ENCODE measurements at places on chromosomes 5 and 9. TPM values are rescaled to one million over a fixed set of nuclear protein-coding genes. Genes with fewer than 3 reads are reported as not detected.

- DNase-seq: no peak
These were observed 14.4 kb downstream of the CKMT2 start for GRCh38 chr5:81247441-81247972.

- no peak for DNase-seq
These were observed 49.9 kb upstream of the JMY start for GRCh38 chr5:79186021-79186420.

- DNase-seq: no peak
These were observed 48.1 kb downstream of the PRELID2 start for GRCh38 chr5:145787001-145787400.

- no peak for DNase-seq
These were observed 48.0 kb downstream of the IPO11 start for GRCh38 chr5:62460578-62460983.

- no peak for DNase-seq
These were observed 41.9 kb downstream of the TNFAIP8 start for GRCh38 chr5:119397518-119398380.

DNA sequence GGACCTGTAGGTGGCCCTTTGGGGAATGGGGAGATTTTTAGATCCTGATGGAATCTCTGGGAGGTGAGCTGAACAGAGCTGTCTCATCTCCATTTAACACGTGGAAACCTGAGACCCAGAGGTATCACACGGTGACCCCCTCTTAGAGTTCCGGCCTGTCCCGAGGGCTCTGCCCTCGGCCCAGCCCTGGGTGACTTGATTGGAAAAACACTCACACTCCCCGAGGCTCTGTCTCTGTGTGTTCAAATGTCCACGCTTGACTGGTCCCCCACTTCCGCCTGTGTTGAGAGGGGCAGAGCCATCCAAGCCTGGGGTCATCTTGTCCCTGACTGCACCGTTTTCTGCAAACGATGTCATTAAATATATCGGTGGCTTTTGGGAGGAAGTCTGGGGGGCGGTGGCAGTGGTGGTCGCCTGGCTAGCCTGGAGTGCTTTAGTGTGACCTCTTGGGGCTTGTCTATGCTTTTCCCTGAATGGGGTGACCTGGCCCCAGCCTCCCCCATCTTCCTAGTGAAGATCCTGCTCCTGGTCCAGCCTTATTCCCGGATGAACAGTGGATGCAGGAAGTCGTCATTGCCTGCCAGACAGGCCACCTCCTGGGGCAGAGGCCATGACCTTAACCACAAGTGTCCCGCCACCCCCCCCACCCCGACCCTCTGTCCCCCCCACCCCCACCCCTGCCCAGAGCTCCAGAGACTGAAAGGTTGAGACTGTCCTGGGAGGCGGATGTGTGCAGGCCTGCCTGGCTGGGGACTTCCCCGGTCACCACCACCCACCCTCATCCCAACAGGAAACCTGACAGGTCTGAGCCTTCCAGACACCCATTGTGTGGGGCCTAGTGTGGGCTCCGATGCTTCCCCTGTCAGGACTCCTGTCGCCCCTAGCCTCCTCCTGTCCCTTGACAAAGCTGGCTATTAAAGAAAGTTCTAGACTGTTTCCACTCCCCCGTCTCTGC lies 5.3 kb upstream of the DAB2IP start:
- peak; percentile 58 for DNase-seq

- no peak for DNase-seq
These were observed 442.4 kb upstream of the ZNF462 start for GRCh38 chr9:106420511-106420944.

- no peak for DNase-seq
These were observed 472.3 kb downstream of the PLK2 start for GRCh38 chr5:57987552-57987951.

- DNase-seq: no peak
These were observed 5.7 kb upstream of the ADRB2 start for GRCh38 chr5:148820461-148821395.

DNA sequence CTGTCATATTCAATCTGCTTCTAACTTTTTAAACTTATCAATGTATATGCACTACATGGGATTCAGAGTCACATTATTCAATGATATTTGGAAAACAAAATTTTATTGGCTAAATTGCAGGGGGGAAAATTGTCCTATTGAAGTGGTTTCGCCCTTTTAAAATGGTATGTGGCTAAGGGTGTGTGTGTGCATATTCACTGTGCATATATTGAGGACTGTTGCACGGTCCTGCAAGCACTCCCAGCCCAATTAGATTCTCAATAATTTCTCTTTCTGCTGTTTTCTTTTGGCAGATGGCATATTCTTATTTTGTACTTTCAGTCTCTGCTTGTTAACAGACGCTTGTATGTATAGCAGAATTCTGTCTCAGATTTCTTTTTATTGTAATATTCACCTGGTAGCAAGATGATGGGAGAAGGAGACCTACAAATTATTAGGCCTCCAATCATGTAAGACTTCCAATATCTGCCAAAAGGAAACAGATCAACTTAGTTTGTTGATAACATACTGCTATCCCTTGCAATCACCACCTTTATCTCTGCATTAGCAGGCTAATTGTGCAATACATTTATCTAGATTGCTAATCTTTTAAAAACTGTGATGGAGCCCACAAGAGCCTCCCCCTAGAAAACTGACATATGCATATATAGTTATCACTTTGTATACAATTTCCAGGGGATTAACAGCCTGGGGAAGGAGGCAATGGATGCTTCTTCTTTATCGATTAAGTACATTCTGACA lies 411.5 kb downstream of the PLK2 start:
- DNase-seq: no peak

- DNase-seq: no peak
These were observed 155.7 kb upstream of the SH3GL2 start for GRCh38 chr9:17422994-17423680.

- DNase-seq: no peak
These were observed 129.2 kb downstream of the ZNF462 start for GRCh38 chr9:106992186-106992585.

- DNase-seq: no peak
These were observed 514.9 kb upstream of the ARRDC3 start for GRCh38 chr5:91898019-91898418.

GRCh38 chr5:138737494-138738265 lies 15.5 kb upstream of the CTNNA1 start:
- DNase-seq: no peak

- DNase-seq: no peak
These were observed 16.5 kb downstream of the SH3TC2 start for GRCh38 chr5:149046196-149046829.

- no peak for DNase-seq
These were observed 10.0 kb downstream of the DNAJB5 start for GRCh38 chr9:34999576-34999975.

Gene SLC36A2
- not detected for total RNA-seq

Gene FOXD4L6
- total RNA-seq: not detected

Gene IFNA2
- total RNA-seq: not detected

Gene CORO2A
- total RNA-seq: 0.95 TPM
